ENCODE measurements at places on chromosomes 13 and 19.

- peak; percentile 72 for DNase-seq
Measured at GRCh38 chr19:29672933-29673336, 7.7 kb downstream of the PLEKHF1 start.

DNA sequence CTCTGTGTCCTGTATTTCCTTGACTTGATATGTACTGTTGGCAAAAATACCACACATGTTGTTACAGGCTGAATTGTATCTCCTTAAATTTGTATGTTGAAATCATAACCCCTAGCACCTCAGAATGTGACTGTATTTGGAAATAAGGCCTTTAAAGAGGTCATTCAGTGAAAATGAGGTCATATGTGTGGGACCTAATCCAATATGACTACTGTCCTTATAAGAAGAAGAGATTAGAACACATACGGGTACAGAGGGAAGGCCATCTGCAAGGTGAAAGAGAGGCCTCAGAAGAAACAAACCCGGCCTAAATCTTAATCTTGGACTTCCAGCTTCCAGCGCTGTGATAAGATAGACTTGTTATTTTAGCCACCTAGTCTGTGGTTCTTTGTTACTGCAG lies 202.5 kb downstream of the NUFIP1 start:
- no peak for DNase-seq

- DNase-seq = no peak
Measured at GRCh38 chr13:102945886-102946285, 100.1 kb downstream of the ERCC5 start.

GRCh38 chr19:19268453-19269385 lies 4.4 kb downstream of the TM6SF2 start:
- DNase-seq = no peak

DNA sequence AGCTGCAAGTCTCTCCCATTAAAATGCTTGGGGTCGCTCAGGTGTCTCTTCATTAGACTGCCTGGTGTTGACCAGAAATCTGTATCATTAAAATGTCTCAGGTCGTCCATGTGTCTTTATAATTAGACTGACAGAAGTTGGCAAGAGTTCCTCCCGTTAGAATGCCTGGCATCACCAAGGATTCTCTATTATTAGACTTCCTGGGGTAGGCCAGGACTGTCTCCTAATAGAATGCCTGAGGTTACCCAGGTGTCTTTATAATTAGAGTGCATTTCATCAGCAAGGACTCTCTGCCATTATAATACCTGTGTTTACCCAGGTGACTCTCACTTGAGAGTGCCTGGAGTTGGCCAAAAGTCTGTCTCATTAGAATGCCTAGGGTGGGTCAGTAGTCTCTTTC lies 1537.2 kb downstream of the UQCRFS1 start:
- DNase-seq = no peak

DNA sequence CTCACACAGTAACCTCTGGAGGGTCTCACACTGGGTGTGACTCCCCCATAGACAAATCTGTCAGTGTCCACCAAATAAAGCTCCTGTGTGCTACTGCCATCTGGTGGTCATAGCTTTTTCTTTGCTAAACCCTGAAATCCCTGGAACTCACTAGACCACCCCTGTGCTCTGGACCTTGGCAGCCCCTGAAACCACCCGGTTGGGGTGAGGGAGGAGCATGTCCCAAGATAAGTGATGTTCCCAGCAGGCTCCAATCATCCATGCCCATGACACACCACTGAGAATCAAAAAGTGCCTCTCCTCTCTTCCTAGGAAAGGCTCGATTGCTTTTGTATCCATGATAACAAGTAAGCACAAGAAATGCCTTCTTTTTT lies 6.5 kb upstream of the HSD17B14 start:
- DNase-seq = peak; percentile 53

DNA sequence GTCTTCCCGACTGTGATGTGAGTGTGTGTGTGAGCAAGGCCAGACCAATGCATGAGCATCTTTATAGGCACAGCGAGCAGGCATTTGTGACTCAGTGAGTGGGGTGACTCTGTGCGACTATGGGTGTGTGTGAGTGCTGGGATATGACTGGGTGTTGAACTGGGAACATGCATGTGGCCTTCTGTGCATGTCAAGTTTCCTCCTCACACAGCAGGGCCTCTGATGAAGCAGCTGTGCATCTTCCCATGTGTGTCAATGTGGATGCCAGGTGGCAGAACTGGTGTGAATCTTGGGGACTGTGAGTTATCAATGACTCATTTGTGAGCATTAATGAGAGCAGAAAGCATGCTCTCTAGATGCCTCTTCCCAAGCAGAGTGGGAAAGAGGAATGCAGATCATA lies 12.1 kb upstream of the LGALS14 start:
- no peak for DNase-seq

DNA sequence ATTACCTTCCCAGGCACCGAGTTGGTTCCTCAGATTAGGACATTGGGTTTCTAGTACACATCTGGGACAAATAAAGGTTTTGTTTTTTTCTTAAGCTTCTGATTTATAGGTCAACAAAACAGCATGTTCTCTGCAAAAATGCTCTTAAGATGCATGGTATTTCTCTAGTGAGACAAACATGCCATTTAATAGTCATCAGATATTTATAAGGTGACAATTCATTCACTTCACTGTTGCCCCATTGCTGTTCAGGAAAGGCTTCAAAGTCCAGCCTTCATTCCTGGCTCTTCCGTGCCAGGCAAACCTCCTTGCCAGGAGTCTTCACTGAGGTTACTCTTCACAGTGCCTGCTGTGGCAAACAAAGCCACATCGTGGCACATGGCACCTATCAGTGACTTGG lies 156.3 kb upstream of the FNDC3A start:
- no peak for DNase-seq

DNA sequence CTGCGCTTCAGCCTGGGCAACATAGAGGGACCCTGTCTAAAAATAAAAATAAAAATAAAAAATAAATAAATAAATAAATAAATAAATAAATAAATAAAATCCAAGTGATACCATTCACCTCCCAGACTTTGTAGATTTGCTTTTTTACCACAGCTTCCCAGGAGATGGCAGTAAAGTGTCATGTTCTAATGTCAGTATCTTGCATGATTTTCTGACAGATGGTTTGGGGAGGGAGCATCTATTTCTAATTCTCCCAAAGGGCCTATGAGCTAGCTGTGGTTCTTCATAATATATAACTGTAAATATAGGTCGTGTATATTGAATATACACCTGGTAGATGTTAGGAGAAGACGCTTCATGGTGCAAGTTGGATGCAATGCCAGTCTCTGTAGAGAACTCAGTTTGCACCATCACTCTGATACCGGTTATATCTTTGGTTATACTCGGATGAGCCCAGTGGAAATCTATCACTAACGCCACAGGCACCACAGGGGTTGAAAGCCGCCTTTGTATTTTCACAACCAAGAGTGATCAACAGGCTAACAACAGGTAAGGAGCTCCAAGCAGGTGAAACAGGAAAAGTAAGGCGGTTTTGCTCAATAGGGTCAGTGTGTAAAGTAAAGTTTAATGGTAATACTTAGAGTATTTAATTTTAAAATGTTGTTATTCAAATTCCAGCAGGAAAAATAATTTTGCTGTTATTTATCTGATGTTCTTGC lies 13.9 kb downstream of the APLP1 start:
- DNase-seq = peak; percentile 69

DNA sequence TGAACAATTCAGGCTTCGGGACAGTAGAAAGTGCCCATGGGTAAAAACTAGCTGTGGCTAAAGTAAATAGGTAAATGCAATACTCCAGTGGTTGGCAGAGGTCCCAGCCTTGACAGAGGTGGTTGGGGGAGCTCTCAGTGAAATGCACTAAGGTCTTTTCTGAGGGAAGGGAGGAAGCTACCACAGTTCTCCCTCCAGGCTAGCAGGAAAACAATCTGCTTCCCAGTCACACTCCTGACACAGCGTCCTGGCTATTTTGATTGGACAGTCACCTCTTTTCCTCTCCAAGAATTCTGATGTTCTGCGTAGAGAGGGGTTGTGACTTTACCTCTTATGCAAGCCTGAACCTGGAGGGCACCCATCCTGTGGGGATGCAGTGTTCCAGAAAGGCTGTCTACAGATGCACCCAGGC lies 128.7 kb downstream of the CYSLTR2 start:
- DNase-seq = no peak

- no peak for DNase-seq
Measured at GRCh38 chr13:72694314-72694713, 33.1 kb downstream of the MZT1 start.

- no peak for DNase-seq
Measured at GRCh38 chr13:24100188-24100587, 60.3 kb upstream of the SPATA13 start.

GRCh38 chr19:28066161-28066560 lies 1146.8 kb downstream of the UQCRFS1 start:
- no peak for DNase-seq

GRCh38 chr13:102176846-102177245 lies 225.0 kb downstream of the FGF14 start:
- DNase-seq = no peak

- no peak for DNase-seq
Measured at GRCh38 chr19:30757837-30758617, 385.8 kb downstream of the ZNF536 start.

- DNase-seq = no peak
Measured at GRCh38 chr13:27427641-27428040, 3.2 kb downstream of the GTF3A start.

DNA sequence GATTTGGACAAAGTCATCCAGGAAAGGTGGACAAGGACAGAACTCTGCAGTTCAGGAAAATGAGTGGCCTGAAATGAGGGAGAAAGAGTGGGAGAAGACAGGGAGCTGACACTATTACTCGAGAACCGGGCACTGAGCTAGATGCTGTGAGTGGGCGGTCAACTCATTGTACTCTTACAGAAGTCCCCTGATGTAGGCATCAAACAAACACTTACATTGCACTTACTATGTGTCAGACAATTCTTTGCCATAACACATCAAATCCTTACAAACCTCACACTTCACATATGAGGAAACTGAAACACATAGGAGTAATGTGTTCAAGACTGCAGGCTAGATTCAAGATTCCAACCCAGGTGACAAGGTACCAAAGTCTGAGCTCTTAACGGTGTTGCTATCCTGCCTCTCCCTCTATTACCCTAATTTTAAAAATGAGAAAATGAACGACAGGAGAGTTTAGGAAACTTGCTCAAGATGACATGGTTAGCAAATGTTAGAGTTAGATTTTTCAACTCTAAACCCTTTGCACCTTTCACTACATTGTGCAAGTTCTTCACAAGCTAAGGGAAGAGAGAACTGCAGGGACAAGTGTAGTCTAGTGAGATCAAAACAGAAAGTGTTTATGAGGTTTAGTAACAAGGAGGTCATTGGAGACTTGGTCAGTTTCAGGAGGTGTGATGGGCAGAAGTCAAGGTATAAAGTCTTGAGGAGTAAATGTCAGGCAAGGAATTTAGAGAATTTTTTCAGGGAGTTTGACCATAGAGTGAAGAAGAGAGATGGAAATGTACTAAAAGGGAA lies 4.9 kb upstream of the MEDAG start:
- no peak for DNase-seq

DNA sequence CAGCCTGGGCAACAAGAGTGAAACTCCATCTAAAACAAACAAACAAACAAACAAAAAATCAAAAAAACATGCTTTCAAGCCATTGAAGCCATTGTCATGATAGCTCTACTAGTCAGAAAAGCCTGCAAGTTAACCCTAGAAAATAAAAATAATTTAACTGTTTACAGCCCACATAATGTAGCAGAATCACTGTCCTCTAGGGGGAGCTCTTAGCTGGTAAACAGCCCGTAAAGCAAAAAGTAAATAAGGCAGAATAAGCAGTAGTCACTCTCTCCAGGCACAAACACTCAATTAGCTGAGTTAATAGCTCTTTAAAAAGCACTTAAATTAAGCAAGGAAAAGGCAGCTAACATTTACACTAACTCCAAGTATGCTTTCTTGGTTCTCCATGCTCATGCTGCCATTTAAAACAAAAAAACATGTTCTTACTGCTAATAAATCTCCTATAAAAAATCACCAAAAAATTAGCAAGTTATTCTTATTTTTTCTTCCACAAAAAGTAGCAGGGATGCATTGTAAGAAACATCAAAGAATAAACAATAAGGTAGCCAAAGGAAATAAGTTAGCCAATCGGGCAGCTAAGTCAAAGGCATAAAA lies 11.3 kb downstream of the LILRB4 start:
- DNase-seq = peak; percentile 32

DNA sequence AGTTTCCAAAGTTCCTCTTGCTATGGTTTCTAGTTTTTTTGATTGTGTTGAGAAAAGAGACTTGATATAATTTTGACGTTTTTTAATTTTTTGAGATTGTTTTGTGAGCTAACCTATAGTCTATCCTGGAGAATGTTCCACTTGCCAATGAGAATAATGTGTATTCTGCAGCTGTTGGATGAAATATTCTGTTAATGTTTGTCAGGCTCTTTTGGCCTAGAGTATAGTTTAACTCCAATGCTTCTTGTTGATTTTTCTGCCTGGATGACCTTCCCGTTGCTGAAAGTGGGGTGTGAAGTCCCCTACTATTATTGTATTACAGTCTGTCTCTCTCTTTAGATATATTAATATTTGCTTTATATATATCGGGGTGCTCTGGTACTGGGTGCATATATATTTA lies 40.0 kb downstream of the RASA3 start:
- no peak for DNase-seq
